ENCODE measurements at places on chromosomes 3 and 15. TPM values are rescaled to one million over a fixed set of nuclear protein-coding genes. Genes with fewer than 3 reads are reported as not detected.
A peak's percentile ranks its signal among the peaks of the same experiment; 100 is the strongest.

P2RY14 gene
- 1.6 TPM for polyA plus RNA-seq

DNA sequence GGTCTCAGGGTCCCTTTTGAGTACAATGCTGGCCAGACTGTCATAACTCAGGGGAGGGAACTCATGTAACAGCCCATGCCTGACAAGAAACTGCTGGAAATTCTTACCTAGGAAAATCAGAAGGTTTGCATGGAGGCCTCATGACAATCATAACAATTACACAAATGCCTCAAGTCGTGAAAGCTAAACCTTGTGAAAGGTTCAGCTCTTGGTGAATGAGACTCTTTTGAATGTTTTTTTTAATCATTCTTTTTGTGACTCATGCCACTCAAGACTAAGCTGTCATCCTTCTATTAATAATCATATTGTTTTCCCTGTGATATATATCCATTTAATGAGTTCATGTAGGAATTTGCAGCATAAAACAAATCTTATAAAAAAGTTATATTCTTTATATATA lies 61.4 kb upstream of the LEKR1 start:
- DNase-seq: no peak

DNA sequence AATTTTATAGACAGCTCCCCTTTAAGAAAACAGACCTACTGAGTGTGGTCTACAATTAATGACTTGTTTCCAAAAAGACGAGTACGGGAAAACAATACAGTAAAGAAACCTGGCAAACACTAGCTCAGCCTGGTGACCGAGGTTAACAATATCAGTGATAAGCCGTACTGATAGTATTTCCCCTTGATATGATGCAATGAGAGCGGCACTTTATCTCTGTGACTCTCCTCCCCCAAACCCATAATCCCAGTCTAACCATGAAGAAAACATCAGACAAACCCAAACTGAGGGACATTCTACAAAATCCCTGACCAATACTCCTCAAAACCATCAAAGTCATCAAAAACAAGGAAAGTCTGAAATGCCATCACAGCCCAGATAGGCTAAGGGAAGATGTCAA lies 8.2 kb downstream of the DENND4A start:
- no peak for DNase-seq

DNA sequence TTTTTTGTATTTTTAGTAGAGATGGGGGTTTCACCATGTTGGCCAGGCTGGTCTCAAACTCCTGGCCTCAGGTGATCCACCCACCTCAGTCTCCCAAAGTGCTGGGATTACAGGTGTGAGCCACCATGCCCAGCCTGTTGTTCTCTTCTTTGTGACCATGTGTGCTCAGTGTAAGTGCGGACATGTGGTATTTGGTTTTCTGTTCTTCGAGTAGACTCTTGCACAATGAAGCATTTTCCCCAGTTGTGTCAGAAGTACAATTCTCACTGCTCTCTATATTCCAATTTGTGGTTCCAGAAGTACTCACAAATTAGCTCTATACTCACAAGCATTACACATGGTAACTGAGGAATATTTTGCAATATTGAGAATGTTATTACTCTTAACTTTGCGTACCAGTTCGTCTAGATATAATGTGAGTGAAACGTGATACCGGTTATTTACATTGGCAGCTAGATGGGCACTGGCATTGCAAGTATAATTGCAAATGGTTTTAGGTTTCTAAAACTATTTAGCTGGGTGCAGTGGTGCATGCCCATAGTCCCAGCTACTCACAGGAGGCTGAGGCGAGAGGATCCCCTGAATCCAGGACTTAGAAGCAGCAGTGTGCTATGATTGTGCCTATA lies 34.2 kb upstream of the MTMR14 start:
- DNase-seq: peak; percentile 2

DNA sequence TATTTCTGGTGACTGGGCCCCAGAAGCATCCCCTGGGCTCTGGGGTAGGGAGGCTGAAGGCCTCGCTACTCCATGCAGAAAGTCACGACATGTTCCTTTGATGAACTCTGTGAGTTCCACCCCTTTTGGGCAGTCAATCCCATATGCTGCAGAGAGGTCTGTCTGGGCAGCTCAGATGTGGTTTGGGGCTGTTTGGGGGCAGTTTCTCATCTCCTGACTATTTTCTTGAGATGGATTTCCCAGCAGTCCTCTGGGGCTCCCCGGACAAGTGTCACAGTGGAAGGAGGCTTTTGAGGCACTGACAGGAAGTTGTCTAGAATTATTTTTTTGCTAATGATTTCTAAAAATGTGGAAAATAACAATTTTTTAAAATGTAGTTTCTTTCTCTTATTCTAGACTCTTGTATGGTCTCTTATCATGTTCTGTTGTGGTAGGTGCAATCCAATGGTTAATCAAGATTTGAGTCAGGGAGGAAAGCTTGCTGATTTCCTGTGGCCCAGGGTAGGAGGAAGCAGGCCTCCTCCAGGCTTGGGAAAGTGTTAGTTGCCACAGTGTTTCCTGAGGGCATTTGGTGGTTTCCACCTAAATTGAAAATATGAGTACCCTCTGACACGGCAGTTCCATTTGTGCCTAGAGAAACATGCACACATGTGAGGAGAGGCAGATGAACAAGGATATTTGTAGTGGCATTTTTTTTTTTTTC lies 19.9 kb upstream of the TATDN2 start:
- DNase-seq: no peak

DNA sequence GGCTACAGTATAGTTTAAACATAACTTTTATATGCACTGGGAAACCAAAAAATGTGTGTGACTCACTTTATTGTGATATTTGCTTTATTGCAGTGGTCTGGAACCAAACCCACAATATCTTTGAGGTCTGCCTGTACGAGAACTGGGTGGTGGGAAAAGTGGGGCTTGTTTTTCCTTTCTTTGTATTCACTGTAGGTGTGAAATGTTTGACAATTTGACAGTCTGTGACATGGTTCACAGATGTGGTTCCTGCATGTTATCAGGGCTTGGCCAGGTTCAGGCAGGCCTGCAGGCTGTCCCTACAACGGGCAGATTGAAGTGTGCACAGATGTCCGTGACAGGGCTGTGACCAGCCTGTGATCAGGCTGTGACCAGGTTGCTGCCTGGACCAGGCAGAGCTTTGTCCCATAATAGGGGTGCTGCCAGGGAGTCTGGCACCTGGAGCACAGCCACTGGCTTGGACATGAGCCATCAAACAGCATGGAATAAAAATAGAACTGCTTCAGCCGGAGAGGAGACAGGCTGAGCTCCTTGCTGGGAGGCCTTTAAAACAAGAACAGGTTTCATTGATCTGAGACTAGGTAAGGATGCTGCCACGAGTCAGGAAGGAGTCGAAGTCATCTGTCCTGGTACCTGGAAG lies 61.0 kb downstream of the KLF13 start:
- no peak for DNase-seq

DNA sequence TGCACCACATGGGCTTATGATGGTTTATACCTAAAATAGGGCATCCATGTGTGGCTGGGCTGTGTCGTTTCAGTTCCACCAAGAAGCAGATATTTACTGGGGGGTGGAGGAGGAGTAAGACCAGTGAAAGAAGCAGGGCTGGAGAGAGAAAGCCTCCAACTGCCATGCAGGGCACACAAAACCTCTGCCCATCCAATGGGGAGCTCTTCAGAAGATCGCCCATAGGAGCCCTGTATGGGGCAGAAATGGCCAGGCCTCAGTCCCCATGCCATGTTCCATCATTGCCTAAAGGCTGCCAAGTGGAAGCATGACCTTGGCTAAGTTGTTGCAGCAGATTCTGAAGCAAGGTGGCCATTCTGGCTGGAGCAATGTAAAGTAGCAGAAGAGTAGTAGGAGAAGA lies 277.0 kb downstream of the MEX3B start:
- DNase-seq: no peak

DNA sequence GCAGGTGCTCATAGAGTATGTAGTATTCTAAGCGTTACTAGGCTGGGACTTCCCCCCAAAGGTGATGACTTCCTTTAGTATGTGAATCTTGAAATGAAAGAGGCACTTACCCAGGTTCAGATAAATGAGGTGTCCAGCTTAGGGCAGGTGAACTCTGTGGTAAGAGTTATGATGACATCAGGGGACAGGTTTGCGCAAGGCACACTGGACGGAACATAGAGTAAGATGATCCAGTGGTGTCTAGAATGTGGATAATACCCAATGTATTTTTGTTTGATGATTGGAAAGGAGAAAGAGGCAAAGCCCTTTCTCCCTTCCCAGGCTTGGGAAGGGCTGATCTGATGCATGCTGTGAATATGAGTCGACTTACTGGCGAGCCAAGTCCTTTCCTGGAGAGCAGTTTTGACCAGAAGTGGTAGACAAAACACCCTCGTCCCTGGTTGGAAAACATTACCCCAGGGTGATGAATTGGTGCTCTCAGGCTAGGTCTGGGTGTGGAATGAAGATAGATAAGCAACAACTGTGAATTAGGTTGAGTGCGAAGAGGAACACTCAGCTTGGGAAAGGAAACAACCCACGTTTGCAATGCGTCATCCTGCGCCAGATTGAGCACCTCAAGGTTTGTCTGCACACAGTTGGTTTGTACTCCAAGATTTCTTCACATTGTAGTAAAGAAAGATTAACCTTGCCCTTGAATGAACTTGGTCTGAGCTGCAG lies 124.2 kb downstream of the GHSR start:
- no peak for DNase-seq
